Fibroblast of skin of back (primary cell): ENCODE measurements at places on chromosomes 1 and 21.
A peak's percentile ranks its signal among the peaks of the same experiment; 100 is the strongest.

DNA sequence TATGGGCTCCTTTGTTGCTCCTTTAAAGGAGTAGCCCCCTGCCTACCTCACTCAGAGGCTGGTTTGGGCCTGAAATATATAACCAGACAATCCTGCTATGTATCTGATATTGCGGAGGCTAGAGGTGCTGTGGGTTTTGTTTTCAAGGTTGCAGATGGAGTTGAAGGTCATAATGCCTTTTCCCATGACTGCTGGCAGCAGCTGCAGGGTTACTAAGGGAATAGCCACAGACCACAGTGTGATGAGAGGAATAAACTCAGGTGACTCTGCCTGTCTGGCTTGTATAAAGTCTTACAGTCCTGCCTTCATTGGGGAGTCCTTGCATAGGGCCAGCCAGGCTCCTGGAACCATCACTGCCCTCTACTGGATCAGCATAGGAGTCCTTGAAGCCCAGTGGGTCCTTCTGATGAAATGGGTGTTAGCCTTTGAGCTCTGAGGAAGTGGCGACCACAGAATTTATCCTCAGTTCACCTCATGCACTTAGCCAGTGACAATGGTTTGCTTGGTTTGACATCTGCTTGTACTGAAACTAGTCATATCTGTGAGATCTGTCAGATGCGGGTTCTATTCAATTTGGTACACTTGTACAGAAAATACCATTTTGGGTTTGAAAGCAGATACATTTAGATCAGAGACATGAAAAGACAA lies 174.4 kb upstream of the HMCN1 start:
- peak; percentile 49 for DNase-seq

DNA sequence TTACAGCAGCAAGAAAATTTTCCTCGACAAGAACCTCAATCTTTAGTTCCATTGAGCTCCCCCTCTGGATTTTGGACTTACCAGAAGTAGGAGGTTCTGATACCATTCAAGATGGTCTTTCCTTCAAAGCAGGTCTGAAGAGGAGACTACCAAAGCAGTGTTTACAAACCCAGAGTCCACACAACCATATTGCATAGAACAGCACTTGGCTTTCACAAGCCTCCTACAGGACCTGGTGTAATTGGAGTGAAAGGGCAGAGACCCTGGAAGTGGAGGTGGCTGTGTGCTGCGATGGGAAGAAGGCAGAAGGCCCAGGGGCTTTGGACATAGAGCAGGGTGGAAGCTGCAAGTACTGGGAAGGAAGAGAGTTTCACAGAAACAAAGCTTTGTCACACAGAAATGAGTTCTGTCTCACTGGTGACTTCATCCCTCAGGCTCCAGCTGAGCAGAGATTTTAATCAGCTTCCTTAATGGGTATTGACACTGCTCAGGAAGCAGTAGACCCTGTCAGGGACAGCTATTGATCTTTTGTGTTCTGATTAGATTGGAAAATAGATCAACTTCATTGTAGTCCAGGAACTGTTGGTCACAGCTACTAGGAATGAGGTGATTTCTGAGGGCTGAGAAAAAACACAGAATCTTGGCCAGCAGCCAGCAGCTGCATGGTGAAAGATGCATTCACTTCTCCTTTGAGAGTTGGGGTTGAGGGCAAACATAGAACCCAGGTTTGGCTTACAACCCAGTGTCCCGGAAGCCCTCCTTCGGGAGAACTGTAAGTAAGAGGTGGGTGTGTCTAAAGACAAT lies 124.0 kb downstream of the SYT2 start:
- peak; percentile 70 for DNase-seq

DNA sequence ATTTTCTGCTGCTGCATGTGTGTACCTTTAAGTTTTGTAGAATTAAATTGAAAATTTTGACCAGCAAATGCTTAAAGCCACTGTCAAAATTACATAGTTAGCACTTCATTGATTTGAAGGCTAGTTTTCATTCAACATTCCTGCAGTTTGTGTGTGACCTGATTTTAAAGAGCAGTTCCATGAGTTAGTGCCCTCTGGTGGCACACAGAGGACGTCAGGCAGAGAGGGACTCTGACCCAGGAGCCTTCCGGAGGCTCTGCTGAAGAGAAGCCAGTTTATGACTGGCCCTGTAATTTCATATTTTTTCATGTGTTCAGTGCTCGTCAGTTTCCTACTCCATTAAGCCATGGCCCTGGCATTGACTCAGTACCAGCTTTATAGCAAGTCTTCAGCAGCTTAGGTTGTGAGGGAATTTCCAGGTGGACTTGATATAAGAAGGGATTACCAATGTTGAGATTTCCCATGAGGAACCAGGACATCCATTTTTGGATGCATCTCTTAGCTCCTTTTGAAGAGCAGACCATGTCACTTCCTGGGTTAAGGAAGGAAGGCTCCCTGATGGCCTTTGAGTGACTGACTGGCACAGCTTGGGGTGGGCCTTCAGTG lies 104.7 kb downstream of the CAMTA1 start:
- DNase-seq, result peak; percentile 64

- peak; percentile 70 for DNase-seq
Measured at GRCh38 chr21:34913811-34914210, 135.3 kb downstream of the RUNX1 start.

GRCh38 chr1:204255966-204256365 lies 42.2 kb upstream of the GOLT1A start:
- peak; percentile 47 for DNase-seq

DNA sequence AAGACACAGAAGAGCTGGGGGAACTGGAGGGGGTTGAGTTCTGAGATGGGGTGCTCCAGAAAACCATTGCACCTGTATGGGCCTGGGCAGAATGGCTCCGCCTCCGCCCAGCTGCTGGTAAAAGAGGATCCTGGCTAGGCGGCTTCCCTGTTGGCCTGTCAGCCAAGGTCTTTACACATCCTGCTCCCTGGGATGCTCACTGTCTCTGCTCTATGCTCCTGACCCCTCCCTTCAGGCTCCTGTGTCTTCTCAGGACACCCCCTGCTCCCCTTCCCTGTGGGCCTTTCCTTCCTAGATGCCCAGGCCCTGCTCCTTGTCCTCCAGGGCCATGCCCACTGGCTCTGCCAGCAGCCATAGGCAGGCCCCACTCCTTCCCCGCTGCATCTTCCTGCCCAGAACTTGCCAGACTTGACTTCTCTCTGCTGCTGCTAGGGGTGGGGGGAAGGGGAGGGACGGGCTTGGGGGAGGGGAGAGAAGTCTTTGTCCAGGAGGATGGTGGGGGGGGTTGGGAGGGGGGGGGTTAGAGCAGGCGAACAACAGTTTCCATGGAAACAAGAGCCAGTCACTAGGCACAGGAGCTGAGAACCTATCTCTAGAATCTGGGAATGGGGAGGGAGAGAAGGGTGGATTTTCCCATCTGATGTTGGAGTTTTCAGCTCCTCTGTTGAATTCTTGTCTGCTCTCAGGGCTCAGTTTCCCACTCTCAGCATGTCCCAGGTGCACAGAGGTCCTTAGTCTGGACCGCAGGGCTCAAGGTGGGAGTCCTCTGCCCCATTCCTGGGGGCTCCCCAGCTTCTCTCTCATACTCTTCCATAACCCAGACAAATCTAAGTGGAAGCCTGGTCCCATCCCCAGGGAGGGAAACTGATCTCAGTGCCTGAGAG lies 10.6 kb downstream of the CELSR2 start:
- no peak for DNase-seq

GRCh38 chr1:100860397-100860991 lies 34.1 kb downstream of the EXTL2 start:
- DNase-seq, result peak; percentile 75
